ENCODE measurements at places on chromosomes 4 and X.
A peak's percentile ranks its signal among the peaks of the same experiment; 100 is the strongest.

- no peak for DNase-seq
Measured at GRCh38 chrX:139475432-139475831, 55.1 kb upstream of the F9 start.

DNA sequence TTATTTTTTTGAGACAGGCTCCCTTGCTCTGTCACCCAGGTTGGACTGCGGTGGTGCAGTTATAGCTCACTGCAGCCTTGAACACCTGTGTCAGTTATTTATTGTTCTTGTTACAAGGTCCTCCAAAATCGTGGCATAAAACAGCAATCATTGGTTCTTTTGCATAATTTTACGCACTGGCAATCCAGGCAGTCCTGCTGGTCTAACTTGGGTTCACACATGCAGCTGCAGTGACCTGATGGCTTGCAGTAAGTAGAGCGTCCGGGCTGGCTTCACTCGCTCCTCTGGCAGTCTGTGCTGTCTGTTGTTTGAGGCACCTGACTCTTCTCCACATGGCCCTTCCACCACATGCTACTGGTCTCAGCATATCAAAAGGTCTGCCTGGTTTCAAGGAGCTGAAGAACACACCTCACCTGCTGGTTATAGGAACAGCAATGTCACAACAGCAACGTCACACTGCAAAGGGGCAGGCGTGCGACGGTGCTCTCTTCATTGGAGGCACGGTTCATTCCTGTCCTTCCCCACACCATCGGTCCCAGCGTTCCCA lies 894.6 kb downstream of the TRIML1 start:
- no peak for DNase-seq

GRCh38 chr4:53676402-53676871 lies 85.2 kb upstream of the LNX1 start:
- DNase-seq = no peak

GRCh38 chr4:2733844-2734574 lies 22.1 kb downstream of the TNIP2 start:
- no peak for DNase-seq

DNA sequence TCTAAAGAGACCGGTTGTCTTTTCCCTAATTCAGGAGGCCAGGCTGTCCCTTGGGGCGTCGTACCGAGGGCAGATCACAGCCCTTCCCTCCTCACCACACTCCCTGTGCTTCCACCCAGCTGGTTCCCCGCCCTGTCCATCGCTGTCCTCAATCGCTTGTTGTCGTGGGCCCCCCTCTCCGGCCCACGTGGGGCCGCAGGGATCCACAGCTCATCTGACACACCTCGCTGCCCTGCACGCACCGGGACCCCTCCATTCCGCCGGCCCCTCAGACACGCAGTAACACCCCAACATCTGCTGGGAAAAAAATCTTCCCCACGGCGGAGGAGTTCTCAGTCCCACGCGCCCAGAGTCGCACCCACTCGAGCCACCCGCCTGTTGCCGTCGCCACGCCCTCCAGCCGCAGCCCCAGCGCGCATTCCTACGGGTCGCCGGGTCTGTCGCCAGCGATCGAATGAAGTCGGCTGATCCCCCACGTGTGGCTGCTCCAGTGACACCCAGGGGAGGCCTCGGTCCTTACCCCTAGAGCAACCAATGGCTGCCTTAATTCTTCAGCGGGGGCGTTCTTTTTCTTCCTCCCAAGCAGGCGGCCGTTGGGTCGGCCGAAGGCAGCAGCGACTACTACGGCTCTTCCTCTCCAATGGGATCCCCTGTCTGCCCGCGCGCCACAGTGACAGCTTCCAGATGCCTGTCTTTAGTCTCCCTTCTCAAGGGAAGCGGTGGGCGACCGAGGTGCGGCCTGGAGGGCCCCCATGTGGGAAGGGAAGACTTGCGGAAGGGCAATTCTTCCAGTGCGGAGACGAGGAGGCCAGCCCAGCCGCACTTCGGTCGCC lies 893 bp upstream of the SEPTIN11 start:
- DNase-seq = peak; percentile 46

GRCh38 chr4:6885953-6886557 lies 23.6 kb upstream of the TBC1D14 start:
- DNase-seq = no peak

- DNase-seq = no peak
Measured at GRCh38 chr4:37793562-37793961, 32.9 kb upstream of the PGM2 start.

DNA sequence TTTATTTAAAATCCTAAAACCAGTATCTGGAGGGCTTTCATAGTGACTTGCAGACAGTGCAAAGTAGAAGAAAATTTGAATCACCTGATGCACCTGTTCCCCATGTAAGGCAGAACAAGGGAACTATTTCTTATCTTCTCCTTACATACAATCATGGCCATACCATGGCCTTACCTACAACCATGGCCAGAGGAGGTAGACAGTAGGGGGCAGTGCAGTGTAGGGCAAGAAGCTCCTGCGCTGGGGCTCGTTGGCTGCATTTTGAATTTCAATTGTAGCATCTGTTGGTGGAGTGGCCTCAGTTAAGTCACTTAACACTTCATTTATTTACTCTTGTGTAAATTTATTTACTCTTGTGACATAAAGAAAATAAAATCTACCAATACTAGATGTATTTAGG lies 33.0 kb downstream of the GALNTL6 start:
- no peak for DNase-seq

- no peak for DNase-seq
Measured at GRCh38 chr4:78370631-78371372, 180.8 kb upstream of the ANXA3 start.

DNA sequence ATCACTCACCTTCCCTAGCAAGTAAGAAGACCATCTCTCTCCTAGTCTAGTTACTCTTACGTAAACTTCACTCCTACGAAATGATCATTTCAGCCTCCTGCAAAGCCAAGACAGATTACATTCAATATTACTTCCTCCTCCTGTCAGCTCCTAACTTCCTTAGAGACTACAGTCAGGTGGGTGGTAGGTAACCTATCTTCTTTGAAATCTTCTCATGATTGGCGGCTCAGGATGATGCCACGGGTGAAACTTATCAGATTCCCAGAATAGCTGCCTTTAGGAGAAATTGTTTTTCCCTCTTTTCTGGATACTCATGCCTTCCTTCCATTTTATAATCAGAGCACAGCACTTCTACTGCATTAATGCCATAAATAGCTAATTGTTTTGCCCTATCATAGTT lies 744.8 kb upstream of the HS3ST1 start:
- DNase-seq = no peak

GRCh38 chrX:74423289-74423998 lies 2.2 kb downstream of the SLC16A2 start:
- no peak for DNase-seq

DNA sequence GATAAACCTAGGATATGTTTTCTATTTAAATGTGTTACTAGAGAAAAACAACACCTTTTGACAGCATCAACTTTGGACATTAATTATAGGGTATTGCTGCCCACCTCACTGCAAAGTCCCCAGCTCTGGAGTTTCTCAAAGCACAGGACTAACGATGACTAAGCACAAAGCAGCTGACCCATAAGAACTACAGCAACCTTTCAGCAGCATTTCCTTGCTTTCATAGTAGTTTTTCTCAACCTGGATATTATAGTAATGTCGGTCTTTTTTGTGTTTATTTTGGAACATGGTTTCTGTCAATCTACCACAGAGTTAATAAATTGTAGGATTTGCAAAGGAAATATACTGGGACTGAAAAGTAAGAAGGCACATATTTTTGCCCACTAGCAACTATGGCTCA lies 21.5 kb downstream of the HHIP start:
- DNase-seq = no peak

DNA sequence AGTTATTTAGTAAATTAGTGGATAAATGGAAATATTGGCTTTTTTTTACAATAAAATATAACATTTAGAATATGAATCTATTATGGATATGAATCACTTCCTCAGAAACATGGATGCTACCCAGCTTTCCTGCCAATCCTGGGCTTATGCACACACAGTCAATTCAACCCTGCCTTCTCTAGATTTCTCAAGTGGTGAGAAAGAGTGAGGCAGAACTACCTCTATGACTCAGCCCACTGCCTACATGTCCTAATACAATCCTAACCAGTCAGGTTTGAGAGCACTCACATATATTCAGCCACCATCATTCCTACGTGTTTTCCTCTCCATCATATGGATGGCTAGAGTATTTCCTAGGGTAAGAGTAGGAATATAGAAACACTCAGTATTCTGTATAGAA lies 91.1 kb upstream of the ANKRD50 start:
- DNase-seq = no peak

DNA sequence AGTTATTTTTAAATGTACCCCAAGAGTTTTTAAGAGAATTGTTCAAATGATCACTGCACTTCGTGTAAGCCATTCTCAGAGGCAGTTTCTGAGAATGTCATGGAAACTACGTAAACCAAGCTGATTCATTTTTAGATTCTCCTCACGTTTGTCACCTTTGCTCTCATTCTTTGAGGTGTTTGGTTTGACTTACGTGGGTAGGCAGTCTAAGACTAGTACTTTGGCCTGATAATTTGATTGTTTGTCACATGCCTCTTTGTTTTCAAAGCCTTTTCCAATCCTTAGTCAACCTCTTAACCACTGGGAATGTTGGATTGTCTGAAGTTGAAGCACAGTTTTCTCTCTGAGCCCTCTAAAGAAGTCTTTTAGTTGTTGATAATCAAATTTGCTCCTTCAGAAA lies 10.5 kb downstream of the SEPTIN11 start:
- DNase-seq = no peak

DNA sequence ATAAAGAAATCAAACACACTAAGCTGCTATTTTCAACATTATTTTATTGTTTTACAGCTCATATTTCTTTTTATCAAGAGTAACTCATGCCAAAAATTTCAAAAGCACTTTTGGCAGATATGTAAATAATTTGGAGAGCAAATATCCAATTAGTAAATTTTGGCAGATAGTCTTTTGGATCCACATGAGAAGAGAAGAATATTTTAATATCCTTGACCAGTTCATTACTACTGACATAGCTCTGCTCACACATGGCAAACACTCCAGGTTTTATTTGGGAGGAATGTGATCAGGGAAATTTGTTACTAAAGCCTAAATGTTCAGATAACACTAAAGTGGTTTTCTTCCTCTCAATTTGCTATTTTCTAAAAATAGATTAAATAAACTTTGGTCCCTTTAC lies 1054.3 kb downstream of the FAT4 start:
- DNase-seq = no peak

DNA sequence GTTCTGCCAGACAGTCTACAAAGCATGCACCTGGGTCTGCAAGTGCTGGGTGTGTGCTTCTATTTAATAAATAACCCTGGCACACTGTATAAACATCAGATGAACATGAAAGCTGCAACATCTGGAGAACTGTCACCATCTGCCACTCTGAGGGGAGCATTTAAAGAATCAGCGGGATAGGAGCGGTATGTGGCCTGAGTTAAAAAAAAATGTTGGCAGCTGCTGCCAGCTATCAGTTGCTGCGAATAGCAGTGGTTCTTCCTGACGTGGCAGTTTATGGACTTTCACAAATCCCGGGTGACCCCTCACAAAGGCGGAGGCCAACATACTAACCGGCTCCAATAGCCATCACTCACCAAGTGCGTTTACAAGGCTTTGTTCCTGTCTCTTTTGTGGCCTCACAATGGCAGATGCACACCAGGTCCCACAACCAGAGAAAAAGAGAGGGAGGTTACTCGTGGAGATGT lies 95.1 kb downstream of the RASL11B start:
- DNase-seq = peak; percentile 50

- DNase-seq = peak; percentile 0
Measured at GRCh38 chrX:70479922-70480659, 35.5 kb downstream of the DLG3 start.

DNA sequence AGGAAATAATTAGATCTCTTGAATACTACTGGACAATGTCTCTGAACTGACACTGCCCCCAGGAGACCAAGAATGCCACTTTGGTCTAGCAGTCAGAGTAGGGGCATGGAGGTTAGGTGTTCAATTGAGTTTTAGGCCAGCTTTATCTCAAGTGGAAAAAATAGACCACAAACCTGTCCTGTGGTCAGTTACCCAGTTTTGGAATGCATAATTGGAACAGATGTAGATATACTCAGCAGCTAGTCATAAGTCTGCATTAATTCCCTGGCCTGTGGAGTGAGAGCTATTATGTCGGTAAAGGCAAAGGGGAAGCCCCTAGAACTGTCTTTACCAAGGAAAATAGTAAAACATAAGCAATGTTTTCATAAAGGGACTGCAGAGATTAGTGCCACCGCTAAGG lies 587.7 kb downstream of the GLUD2 start:
- no peak for DNase-seq

DNA sequence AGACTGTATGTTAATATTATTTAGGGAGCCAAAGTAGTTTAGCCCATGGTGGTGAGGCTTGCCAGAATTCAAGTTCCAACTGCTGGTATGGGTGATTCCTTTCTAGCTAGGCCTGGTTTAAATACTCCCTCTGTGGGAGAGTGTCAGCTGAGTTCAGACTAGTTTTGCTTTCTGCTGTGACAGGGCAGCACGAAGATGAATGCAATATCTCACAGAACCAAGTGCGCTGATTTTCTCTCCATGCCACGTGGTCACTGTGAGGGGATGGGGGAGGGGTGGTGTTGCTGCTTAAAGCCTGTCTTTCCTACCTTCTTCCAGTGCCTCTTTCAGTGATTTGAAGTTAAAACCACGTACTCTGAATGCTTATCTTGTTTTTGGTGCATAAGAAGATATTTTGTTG lies 445.7 kb upstream of the CXorf51B start:
- DNase-seq = no peak

GRCh38 chr4:114688059-114688458 lies 89.5 kb downstream of the UGT8 start:
- peak; percentile 17 for DNase-seq

DNA sequence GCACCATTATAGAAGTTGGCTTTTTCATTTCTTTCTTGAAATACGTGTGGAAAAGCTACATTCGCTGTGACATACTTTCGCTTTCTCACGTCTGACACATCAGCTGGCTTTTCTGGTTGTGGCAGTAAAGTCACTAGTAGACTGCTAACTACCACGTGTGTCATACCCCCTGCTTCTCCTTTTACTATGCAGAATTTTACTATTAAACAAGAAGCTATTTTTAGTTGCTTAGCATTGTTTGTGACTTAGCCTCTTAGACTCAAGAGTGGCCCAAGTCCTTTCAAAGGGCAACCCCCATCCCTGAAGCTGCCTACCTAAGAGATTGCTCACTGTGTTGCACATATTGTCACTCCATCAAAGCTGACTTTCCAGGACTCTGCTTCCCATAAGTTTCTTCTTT lies 2.1 kb upstream of the IL2 start:
- no peak for DNase-seq

- DNase-seq = peak; percentile 68
Measured at GRCh38 chr4:24973747-24974601, 56.8 kb downstream of the LGI2 start.

GRCh38 chrX:135436456-135436855 lies 14.7 kb downstream of the SMIM10L2A start:
- no peak for DNase-seq

DNA sequence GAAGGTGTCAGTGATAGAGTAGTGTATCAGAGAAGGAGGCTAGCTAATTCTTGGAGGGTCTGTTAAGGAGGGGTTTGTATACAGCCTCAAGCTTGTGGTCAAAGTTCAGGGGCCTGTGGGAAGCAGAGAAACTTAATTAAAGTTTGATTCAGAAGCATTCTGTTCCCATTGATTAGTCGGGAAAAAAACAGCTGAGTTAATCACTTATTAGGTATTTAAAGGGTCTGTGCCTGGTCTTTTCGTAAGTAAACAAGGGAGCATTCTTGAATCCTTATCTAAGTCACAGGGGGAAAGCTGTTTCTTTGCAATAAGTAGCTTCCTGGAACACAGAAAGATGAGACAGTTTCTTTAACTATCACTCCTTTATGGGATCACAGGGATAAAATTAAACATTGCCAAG lies 492.1 kb downstream of the PCDH10 start:
- DNase-seq = no peak

GRCh38 chrX:11151799-11152559 lies 40.8 kb downstream of the HCCS start:
- DNase-seq = no peak

- no peak for DNase-seq
Measured at GRCh38 chr4:166121897-166122296, 248.9 kb downstream of the TLL1 start.

Measured in NCI-H1092 (cell line).